ENCODE measurements at places on chromosomes 4 and X.

DNA sequence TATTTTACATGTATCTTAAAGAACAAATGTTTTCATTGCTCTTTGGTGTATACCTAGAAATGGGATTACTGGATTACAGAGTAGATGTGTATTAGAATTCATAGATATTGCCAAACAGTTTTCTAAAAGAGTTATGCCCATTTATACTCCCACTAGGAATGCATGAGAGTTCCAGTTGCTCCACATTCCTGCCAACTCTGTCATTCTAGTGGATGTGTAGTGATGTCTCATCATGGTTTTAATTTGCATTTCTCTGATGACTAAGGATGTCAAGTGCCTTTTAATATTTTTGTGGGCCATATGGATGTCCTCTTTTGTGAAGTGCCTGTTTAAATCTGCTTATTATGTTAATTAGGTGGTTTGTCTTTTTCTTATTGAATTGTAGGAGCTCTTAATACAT, 65.6 kb upstream of the BMP2K start:
- DNase-seq: peak; percentile 96

DNA sequence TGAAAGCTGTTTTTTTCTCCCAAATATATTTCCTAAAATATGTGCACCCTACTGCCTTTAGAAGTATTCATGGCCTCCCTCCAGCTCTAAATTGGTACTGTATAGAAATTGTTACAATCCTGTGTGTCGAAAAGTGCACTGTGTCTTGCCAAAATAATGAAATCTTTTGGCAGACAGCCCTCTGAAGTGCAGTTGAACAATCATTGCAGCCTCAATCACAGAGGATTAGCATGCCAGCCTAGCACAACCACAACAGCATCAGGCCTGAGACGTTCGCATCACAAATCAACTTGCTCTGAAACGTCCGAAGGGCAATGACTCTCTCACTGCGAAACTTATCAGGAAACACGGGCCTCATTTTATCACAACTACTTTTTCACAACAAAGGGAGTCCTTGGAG, 99.0 kb downstream of the ANOS1 start:
- DNase-seq: peak; percentile 6

GRCh38 chr4:153497988-153498967, 32.1 kb downstream of the TMEM131L start:
- DNase-seq: no peak

- peak; percentile 75 for DNase-seq
Measured at GRCh38 chrX:124328765-124329164, 3.7 kb upstream of the TEX13D start.

GRCh38 chr4:5709207-5709575, 832 bp upstream of the EVC2 start:
- no peak for DNase-seq

- DNase-seq: peak; percentile 79
Measured at GRCh38 chr4:139300431-139301112, 733 bp upstream of the NAA15 start.

DNA sequence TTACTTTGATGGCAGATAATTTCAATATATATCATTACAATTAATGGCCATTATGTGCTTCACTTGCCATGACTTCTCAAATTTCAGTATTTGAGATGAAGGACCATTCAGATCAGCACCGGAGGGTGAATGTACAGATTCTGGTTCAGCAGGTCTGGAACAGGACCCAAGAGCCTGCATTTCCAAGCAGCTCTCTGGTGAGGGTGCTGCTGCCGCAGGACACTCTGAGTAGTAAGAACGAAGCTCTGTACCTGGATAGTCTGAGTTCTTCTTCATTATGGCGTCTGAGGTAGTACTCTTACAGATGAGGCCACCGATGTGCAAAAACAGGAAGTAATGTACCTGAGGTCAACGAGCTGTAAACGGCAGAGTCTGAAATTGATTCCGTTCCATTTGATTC, 228.2 kb downstream of the FBXW7 start:
- no peak for DNase-seq

GRCh38 chrX:53018627-53019026, 30.0 kb upstream of the GPR173 start:
- DNase-seq: no peak

- no peak for DNase-seq
Measured at GRCh38 chrX:68365341-68365740, 68.0 kb downstream of the OPHN1 start.

- peak; percentile 83 for DNase-seq
Measured at GRCh38 chr4:185711726-185712125, 100.3 kb downstream of the SORBS2 start.

- DNase-seq: peak; percentile 96
Measured at GRCh38 chr4:139645458-139645857, 20.2 kb upstream of the MGST2 start.

GRCh38 chr4:129344058-129344457, 248.1 kb downstream of the C4orf33 start:
- DNase-seq: peak; percentile 70

- DNase-seq: peak; percentile 47
Measured at GRCh38 chr4:41410049-41410448, 127.9 kb upstream of the LIMCH1 start.

DNA sequence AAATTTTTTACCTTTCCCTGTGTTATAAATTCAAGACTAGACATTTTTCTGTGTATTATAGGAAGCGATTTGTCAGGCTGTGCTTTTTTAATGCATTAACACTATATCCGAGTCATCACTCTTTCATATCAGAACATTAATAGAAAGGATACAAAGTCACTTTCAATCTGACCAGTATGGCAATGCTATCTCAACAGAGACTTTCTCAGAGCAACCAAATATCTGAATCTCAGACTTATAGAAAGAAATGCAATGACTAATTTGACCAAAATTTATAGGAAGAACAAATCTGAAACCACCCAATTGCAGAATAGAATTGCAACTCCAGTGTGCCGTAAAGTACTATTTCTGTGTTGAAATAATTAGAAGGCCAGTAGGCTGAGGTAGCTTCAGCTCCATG, 473 bp upstream of the TKTL2 start:
- DNase-seq: no peak

GRCh38 chrX:8971116-8971515, 62.8 kb downstream of the FAM9B start:
- peak; percentile 53 for DNase-seq

GRCh38 chrX:86023811-86024210, 23.5 kb downstream of the CHM start:
- peak; percentile 51 for DNase-seq

DNA sequence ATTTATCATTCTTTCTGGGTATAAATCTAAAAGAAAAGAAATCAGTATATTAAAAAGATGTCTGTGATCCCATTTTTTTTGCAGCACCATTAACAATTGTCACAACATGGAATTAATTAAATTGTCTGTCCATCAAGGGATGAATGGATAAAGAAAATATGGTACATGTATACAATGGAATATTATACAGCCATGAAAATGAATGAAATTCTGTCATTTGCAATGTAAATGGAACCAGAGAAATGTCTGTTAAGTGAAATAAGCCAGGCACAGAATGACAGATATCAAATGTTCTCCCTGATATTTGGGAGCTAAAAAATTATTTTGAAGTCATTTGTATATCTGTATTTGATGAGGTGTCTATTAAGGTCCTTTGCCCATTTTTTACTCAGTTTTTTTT, 77.1 kb upstream of the NDST4 start:
- DNase-seq: no peak

DNA sequence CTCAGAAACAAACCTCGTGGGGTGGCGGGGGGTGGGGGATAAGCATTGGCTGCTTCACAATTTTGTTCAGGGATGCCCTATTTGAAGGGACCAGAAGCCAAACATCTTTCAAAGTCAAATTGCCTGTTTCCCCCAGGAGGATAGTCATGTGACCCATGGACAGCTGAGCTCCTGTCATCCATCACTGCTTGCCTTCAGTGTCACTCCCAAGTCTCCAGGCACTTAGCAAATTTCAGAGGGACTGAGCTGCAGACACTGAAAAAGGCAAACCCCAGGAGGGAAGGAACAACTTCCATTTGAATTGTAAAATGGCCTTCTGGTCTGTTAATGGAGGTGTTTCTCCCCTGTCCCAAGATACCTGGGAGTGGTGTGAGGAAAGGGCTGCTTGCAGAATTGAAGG, 73.4 kb downstream of the FRMPD3 start:
- DNase-seq: no peak

- peak; percentile 35 for DNase-seq
Measured at GRCh38 chr4:100075486-100076270, 114.6 kb downstream of the DDIT4L start.

GRCh38 chr4:48333587-48333986, 7.7 kb upstream of the SLAIN2 start:
- peak; percentile 49 for DNase-seq

DNA sequence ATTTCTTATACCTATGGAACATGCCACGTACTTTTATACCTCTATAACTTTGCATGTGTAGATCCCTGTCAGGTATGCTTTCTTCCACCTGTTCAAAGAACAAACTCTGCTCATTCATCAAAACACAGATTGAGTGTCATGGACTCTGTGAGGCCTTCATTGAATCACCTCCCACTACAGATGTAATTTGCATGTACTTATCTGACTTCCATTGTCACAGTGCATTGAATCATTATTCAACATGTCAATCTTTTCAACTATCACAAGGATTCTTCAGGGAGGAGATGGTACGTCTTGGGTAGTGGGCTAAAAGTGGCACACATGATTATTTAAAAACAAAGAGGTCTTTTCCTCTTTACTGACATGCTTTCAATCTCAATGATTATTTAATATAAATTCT, 24.1 kb downstream of the SPOCK3 start:
- no peak for DNase-seq

DNA sequence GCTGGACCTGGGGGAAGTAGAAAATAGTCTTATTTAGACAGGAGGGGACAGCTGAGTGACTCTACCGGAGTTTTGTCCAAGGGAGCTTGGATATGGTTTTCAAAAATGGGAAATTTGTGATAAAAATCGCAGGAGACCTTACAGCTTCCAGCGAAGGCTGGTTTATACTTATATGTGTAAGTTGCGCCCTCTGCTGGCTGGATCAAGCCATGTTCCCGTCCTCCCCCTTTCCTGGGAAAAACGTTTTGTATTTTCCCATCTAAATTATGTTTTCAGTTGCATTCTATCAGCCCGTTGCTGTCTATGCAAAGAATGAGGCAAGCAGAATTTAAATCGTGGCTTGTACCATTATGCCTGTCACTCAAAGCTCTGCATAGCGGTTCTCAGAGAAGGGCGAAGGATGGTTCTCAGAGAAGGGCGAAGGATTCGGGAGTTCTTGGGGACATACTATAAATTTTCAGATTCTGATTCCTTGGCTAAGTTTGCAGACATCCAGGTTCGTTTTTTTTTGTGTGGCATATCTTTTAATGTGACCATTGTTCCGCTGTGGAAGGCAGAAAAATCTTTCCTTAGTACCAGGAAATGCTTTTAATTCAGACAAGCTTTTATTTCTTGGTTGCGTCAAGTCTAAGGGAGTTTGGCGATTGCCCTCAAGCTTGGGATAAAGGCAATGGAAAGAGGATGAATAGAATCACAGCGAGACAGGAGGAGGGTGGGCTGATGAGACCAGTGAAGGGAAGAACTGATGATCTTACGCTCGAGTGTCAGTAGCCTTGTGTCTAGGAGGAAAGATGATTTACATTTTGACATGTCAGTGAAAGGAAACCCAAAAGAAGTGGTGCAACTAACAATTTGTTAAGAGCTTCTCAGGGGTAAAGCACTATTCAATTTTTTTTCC, 128.5 kb upstream of the ARX start:
- peak; percentile 43 for DNase-seq

DNA sequence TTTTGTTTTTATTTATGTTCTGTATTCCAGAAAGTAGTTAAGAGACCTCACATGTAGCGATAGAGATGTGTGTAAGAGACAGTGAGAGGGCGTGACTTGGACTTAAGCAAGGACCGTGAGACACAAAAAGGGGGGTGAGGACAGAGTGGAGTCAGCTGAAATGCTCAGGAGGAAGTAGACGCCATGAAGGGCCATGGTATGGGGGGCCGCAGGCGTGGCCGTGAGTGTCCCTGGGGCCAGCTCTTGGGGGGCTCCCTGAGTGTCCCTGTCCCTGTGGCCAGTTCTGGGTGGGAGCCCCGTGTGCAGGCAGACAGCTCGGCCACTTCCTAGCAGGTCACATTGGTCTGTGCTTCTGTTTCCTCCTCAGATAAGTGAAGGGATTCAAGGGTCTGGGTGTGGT, 23.0 kb upstream of the MSANTD1 start:
- no peak for DNase-seq

GRCh38 chr4:173272996-173273395, 61.2 kb downstream of the HMGB2 start:
- DNase-seq: peak; percentile 73

GRCh38 chr4:26197018-26197779, 123.6 kb upstream of the RBPJ start:
- peak; percentile 92 for DNase-seq

GRCh38 chrX:52990848-52991247, 32.5 kb upstream of the FAM156A start:
- DNase-seq: no peak

GRCh38 chr4:37765741-37766140, 60.7 kb upstream of the PGM2 start:
- DNase-seq: no peak

DNA sequence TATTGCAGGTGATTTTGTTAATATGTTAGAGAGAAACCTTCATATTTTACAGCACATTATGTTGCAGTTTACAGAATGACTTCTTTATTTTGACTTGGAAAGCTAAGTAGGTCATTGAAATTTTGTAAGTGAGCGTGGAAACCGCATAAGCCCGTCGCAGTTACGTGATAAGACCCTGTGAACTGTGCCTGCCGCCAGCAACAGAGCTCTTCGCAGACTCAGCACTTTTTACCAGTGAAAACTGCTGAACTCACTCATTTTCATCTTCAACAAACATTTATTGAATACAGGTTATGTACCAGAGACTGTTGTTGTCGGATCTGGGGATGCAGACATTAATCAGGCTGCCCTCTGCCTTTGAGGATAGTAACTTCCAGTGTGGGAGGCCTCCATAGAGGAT, 355.7 kb downstream of the HS3ST1 start:
- no peak for DNase-seq

DNA sequence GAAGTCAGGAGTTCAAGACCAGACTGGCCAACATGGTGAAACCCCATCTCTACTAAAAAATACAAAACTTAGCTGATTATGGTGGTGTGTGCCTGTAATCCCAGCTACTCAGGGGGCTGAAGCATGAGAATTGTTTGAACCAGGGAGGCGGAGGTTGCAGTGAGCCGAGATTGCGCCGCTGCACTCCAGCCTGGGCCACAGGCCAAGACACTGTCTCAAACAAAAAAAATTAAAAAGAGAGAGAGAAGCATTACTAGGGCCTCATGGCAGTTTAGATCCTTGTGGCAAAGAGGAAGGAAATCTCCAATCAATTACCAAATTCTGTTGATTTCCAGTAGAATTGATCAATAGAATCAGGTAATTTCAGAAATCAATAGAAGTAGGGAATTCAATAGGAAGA, 16.8 kb upstream of the SLC34A2 start:
- no peak for DNase-seq

All from epithelial cell of esophagus (primary cell).